NCI-H2171 (cell line): ENCODE measurements at places on chromosomes 3 and 15.

DNA sequence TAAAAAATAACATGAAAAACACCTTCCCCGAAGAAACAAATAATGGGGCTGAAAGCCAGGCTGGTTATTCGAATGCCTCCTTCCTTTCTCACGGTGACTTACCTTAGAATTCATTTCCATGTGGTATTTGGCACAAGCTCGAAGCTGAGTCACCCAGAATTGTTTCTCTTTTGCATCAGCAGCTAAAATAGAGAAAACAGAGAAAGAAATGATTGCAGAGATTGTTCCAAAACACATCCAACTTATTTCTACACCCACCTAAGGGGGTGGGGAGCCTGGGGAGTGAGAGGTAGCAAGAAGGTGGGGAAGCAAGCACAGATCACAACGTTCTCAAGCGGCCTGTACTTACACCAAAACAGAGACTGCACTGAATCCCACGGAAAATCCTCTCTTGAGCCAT is 104.7 kb downstream of the OSBPL10 start:
- DNase-seq = no peak

- no peak for DNase-seq
Measured at GRCh38 chr15:98737159-98737558, 88.8 kb downstream of the IGF1R start.

- DNase-seq = no peak
Measured at GRCh38 chr3:115081444-115081843, 65.6 kb downstream of the ZBTB20 start.

DNA sequence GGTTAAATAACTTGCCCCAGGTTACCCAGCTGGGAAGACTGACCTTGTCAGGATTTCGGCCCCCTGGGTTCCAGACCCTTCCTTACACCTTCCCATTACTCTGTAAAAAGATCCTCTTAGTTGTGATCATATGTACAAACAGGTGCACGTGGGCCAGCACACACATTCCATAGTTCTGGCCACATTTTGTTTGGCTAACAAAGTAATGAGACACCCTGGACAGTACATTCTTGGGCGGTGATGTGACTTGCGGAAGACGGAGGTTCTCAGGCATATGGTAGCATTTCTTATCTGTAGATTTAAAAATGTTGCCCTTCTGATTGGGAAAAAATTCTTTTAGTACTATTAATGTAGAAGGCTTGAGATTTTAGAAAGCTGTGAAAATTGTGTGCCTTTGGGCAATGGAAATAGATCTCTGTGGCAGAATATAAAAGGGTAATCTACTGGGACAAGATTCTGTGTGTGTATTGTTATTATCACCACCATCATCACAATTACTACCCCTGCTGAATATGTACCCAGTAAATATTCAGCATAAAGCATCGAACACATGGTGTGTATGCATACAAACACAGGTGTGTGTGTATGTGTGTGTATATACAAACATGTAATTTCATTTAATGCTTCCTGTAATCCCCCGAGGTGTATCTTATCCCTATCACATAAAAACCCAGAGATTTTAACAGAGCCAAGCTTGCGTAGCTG is 205.4 kb upstream of the UBE2E1 start:
- no peak for DNase-seq

DNA sequence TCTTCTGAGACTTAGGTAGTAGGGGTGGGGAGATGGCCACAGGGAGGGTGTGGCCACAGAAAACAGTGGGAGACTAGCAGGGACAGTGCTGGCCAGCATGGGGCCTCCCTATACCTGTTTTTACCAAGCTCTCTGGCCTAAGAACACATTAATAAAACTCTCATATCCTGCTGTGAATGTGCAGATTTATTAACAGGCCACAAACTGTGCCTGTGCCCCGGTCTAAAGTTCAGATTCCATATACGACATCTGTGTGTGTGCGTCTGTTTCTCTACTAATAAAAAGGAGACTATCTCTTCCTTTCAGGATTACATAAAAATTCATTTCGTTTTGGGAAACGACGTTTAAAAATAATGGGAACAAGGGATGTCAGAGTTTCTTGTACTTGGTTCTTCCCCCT is 92.8 kb upstream of the ADAMTS17 start:
- DNase-seq = no peak

DNA sequence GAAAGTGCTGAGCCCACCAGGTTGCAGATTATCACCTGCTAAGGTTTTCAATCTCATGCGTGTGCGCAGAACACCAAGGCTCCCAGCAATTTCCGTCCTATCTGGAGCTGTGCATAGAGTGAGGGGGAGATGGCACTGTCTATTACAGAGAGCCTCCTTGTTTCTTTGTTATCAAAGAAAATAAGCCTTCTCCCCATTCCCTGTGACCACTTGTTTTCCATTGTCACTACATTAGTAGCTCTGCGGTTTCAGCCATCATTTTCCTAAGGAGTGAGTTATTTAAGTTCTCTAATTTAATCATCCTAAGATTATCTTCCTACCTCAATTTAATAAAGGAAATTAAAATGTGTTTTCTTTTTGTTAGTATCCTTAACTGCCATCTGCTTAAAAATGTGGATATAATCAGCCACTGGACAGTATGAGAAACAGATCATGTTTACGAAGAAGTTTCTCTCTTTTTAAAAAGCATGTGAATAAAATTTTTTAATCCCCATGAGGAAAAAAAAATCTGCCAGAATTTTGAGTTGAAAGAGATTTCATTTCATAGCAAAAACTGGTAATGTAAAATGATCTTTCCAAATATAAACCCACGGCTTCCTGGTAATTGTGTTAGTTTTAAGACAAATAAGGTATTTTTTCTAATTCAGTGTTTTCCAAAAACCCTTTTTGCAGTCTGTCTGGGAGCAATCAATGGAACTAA is 172.3 kb upstream of the UBE2E1 start:
- DNase-seq = no peak

DNA sequence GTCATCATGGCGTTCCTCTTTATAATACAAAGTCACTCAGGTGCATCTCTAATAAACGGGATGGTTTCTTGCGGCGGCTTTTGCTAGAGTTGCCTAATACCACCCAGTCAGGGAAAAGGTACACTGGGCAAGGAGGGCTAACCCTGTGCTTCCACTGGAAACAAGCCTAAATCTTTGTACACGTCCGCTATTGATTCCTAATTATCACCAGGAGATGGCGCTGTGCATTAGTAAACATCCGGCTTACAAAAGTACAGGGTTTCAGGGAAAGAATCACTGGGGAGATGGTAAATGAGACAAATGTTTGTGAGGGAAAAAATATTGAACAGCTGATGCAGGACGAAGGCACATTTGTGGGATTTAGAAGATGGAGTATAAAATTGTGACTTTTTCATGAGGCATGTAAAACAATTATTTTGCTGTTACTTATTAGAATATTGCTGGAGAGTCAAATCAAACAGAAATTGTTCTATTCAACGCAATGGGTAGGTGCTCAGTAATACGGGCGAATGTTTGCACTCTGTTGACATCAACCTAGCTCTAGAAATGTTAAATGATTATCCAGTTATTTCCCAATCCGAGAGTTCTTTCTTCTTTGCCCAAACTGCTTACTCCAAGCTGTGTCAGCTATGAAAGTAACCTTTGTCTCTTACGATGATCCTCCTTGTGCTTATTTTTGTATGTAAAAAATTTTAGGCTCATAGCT is 50.6 kb downstream of the GMNC start:
- peak; percentile 4 for DNase-seq

- DNase-seq = no peak
Measured at GRCh38 chr15:53072077-53072476, 281.9 kb upstream of the ONECUT1 start.

DNA sequence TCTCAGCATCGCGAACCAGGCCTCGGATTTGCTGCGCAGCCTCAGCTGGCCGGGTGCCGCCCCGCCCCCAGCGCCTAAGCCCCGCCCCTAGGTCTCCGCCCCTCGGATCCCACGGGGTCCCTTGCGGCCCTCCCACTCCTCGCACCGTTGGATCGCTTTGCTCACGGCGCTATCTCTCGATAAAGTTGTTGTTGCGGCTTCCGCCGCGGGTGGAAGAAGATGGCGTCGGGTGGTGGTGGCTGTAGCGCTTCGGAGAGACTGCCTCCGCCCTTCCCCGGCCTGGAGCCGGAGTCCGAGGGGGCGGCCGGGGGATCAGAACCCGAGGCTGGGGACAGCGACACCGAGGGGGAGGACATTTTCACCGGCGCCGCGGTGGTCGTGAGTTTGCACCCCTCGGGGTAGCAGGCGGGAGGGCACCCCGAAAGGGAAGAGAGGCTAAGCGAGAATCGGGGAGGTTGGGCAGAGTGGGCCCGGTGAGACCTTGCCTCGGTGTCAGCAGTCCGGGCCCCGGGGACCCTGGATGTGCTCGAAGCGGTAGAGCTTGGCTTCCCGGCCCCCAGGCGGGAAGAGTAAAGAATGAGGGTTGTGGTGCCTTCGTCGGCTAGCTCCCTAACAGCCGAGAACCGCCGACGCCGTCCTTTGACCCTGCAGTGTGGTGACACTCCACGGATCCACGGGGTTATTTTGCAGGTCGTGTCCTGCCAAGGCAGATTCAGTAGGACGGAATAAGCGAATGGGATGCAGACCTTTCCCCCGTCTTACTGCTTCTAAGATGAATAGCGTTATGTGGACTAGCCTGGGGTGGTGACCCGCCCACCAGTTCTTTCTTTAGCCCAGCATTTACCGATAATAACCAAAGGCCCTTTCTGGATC is at the start of gene SNX1:
TSS of gene SNX1 (plus strand) at position 188 of the 873 bp plus-strand sequence. CDS start at position 220, 32 bp downstream.
- peak; percentile 93 for DNase-seq

DNA sequence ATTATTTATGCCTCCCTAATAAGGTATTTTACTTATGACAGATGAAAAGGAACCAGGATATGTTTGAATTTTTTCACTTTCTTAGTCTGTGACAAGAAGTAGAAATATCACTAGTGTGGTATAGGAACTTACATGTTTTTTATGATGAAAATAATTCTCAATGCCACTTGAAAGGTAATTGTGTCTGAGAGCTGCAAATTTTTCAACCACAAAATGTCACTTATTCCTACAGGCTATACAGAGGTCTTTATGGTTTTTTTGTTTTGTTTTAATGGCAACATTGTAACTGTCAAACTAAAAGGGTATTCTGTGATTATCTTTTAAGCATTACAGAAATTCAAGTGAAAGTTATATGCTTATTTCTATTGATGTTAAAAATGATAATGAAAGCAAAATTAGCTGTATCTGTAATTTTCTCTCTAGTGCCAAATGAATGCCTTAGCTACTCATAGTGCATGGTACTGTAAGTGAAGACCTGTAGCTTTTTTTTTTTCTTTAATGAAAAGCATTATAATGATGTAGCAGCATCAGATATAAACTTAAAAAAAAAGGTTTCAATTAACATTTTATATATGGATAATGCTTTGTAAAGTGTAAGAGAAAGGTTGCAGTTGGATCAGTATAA is 14.7 kb downstream of the FEM1B start:
- no peak for DNase-seq

GRCh38 chr3:134374791-134375581 is 739 bp upstream of the AMOTL2 start:
- no peak for DNase-seq

- DNase-seq = no peak
Measured at GRCh38 chr3:102132370-102132769, 283.1 kb downstream of the NFKBIZ start.

- no peak for DNase-seq
Measured at GRCh38 chr3:46675426-46675825, 18.1 kb downstream of the ALS2CL start.

DNA sequence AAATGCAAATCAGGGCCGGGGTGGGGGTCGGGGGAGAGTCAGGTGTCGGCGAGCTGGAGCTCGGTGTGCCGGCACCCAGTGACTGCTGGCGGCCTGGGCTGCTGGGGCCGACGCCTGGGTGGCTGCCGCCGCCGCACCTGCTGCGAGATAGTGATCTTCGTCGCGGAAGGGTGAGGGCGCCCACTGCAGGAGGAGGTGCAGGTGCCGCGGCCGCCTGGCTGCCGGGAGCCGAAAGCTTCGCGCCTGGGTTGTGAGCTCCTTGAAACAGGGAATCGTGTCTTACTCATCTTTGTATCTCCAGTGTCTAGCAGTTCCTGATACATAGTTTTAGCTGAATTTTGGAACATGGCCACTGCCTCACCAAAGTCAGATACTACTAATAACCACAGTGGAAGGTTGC is 64.0 kb upstream of the CPOX start:
- DNase-seq = peak; percentile 26

GRCh38 chr3:50388016-50388719 is 28.8 kb upstream of the TMEM115 start:
- DNase-seq = no peak

GRCh38 chr15:54829821-54830220 is 366.9 kb downstream of the RSL24D1 start:
- DNase-seq = no peak

DNA sequence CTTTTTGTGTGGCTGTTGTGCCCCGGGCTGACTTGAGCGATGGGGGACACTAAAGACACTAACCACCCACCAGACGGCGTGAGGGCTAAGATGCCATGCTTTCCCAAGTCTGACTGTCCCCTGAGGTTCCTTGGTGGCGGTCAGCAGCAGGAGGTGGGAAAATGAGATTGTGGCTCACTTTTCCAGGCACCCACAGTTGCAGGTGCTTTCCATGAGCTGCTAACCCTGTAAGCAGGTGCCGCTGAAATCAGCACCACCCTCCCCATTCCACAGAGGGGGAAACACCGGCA is 17.7 kb downstream of the PRR23E start:
- no peak for DNase-seq

DNA sequence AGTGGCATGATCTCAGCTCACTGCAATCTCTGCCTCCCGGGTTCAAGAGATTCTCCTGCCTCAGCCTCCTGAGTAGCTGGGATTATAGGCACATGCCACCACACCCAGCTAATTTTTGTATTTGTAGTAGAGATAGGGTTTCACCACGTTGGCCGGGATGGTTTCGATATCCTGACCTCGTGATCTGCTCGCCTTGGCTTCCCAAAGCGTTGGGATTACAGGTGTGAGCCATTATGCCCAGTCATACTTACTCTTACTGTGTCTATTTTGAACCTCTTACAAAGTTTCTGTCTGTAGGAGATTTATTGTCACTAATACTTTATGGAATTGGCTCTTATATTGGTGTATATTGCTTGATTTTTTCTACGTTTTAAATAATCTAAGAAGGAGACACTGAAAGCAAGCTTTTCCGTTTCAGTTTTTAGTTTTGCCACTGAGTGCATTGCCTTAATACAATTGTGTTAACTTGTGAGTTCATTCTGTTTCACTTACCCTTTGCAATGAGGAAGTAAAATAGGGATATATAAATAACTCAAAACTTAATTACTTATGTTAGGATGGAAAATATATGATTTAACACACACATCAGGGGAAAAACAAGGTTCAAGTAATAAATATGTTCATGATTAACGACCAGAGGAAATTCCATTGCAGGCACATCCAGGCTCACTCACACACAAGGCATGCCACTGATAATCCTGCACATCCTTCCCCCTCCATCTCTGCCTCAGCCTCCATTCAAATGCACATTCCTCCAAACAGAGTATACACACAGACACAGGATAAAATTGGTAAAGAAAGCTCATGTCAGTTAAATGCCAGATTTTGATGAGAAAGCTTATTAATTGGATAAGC is 279.3 kb upstream of the RASGRP1 start:
- DNase-seq = no peak
